ENCODE measurements at places on chromosomes 13 and 19.

DNA sequence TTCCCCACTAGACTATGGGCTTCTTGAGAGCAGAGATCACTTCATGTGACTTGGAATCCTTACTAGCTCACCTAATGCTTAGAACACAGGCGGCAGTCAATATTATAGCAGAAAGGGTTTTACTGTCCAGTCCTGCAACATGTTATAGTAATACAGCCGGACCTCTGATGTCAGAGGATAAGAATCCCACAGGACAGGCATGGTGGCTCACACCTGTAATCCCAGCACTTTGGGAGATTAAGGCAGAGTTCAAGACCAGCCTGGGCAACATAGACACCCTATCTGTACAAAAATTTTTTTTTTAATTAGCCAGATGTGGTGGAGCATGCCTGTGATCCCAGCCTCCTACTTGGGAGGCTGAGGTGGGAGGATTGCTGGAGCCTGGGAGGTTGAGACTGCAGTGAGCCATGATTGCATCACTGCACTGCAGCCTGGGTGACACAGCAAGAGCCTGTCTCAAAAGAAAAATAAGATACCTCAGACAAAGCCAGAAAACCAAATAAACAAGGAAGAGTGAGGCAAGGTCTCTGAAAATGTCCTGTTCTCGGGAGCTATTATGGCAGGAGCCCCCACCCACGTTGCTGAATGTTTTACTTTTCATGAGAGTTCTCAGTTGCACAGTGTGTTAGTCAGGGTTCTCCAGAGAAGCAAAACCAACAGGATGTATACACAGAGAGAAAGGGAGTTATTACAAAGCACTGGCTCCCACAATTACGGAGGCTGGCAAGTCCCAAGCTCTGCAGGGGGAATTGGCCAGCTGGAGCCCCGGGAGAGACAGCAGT lies 100.8 kb downstream of the UBL3 start:
- DNase-seq = no peak

- DNase-seq = no peak
Observed at GRCh38 chr13:27396252-27396846, 28.1 kb upstream of the GTF3A start.

GRCh38 chr13:107124129-107124718 lies 556.3 kb upstream of the ARGLU1 start:
- no peak for DNase-seq

- DNase-seq = no peak
Observed at GRCh38 chr13:113802761-113803160, 43.7 kb downstream of the TMEM255B start.

GRCh38 chr19:5719274-5719960 lies 529 bp downstream of the LONP1 start:
- DNase-seq = no peak

DNA sequence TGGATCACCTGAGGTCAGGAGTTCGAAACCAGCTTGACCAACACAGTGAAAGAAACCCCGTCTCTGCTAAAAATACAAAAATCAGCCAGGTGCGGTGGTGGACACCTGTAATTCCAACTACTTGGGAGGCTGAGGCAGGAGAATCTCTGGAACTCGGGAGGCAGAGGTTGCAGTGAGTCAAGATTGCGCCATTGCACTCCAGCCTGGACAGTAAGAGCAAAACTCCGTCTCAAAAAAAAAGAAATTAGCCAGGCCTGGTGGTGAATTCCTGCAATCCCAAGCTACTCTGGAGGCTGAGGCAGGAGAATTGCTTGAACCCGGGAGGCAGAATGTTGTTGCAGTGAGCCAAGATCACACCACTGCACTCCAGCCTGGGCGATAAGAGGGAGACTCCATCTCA lies 12.2 kb upstream of the FBXW9 start:
- no peak for DNase-seq

DNA sequence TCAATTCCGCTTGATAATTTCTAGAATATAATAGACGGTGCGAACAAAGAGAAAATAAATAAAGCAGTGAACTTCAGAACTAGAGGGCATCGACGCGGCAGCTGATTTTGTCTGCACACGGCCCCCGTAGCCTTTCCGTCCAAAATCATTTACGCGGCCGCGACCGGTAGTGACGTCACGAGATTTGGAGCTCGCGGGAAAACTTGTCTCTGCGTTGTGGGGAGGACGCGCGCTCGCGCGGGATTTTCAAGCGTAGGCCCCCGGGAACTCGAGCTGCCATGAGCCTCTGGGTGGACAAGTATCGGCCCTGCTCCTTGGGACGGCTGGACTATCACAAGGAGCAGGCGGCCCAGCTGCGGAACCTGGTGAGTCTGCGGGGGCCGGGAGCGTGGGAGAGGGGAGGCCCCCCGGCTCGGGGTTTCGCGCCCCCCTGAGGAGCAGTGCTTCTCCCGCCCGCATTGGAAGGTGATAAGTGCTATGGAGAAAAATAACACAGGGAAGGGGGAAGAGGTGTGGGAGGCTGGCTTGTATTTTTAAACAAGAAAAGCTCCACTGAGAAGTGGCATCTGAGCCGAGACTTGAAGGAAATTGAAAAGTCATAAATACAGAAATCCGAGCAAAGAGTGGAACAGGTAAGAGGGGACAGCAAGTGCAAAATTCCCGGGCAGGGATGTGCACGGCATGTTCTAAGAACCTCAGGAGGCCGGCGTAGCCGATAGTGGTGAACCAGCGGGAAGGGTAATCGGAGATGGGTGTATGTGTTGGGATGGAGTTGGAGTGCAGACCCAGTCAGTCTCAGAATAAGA lies at the start of gene RFC3:
Gene RFC3 (plus strand): TSS at position 249 of the 806 bp plus-strand sequence. CDS start 30 bp downstream, at position 279.
- DNase-seq = peak; percentile 79

DNA sequence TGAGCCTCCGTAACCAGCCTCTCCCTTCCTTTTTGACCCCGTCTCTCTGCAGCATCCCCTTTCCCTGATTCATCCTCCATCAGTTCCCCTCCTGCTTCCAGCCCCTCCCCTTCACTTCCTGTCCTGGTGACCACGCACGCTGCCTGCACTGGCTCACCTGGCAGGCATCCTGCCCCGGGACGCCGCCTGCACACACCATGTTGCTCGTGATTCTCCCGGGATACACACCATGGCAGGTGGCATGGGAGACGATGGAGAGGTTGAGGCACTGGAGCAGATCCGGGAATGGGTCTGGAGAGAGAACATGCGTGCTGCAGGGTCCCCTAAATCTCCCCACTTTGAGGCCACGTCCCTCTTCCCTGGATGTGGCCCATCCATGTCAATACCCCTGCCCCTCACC lies 4.2 kb downstream of the KLK12 start:
- DNase-seq = no peak

GRCh38 chr13:83780227-83780626 lies 102.0 kb downstream of the SLITRK1 start:
- no peak for DNase-seq

DNA sequence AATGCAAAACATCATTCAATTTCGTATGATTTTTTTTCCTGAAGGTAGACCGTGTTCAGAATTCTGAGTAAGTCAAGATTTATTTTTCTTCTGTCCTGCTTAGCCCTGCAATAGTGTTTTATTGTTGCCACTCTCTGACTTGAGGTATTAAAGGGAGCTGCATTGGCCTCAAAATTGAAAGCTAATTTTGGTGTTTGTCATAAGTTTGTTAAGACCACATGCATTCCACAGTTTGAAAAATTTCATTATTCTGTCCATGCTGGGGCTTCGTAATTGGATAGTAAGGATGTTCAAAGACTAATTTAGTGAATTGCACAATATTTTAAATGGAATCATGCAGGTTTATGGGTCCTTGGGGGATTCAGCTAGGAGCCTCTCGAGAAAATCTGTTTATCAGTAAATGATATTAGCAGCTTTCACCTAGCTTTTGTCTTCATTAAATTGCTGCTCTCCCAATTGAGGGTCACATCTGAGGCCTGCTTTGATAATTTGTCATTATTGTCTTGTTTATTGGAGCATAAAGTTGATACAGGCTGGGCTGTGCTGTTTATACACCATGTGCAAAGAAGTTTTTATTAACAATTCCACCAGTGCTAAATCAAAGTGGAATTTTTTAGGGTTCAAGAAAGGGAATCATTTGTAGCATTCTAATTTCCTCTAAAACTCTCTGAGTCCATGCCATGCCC lies 339.8 kb upstream of the OBI1 start:
- no peak for DNase-seq

DNA sequence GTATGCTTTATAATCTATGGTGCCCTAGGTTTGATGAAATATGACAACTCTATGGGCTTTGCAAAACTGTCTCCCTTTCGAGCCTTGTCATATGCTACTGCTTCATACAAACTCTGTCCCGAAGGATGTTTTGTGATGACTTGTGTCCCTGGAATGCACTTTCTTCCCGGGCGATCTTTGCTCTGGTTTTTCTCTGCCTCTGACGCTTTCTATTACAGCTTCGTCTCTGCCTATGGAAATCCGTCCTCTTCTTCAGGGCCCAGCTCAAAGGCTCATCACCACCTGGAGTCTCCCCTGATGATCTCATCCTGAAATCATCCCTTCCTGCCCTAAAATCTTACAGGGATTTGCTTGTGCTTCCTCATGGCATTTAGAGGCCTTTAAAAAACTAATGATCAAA lies 191.5 kb upstream of the KL start:
- no peak for DNase-seq

GRCh38 chr19:57269515-57270250 lies 10.6 kb upstream of the ZNF460 start:
- no peak for DNase-seq

DNA sequence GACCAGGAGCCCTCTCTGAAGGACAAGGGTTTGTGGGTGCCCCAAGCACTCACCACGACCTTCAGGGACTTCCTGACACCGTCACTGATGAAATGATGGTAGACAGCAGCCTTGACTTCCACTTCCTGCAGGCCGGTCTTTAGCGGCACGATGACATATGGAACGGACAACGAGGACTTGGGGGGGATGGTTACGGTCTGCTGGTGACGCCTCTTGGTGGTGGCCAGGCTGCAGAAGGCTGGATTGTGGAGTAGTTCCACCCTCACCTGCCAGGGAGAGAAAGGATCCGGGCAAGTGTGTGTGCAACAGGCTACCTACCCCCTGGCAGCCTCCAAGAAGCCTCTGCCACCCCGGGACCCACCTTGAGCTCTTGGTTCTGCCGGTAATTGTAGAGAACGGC lies 23.2 kb downstream of the C3 start:
- DNase-seq = no peak

DNA sequence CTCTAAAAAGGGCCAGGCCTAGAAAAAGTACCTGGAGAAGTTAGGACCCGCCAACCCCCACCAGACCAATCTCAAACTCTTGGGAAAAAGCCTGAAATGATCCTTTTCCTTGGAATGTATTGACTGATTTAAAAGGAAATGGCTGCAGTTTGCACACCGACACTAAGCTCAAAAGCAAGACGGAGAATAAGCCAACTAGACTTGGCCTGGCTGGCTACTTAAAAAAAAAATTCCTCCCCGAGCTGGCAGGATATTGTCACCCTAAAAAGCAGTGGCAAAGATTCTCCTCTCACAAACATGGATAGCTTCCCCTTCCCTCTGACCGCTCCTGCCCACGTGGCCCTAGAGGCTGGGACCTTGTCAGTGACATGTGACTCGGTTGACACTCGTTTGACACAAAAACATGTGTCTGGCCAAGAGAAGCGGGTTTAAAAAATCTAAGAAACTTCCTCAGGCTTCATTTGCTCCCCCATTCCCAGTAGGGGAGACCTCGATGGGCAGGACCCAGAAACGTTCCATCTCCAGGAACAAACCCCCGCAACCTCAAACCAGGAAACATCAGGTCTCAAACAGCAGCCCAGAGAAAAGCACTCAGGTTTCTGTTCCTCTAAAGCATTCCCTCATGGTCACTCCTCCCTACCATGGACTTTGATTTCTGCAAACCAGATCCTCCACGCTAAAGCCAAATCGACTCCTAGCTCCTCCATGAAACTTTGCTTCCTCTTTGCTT lies 1.3 kb downstream of the RFX1 start:
- peak; percentile 29 for DNase-seq

DNA sequence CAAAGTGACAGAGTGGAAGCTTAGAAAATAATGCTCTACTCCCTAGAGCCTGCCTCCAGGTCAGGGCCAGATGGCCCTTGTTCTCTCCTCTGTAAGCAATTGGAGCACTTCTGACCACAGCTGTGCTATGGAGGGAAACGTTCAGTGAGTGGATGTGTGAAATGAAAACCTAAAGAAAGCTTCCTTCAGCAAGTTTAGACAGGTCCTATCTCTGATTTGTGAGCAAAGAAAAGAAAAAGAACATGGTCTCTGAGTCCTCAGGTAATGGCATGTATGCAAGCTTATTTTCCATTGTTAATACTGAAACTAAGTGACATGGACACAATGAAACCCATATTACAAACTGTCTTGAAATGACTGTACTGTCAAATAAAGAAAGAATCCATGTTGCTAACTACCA lies 1486.8 kb downstream of the EFNB2 start:
- no peak for DNase-seq

GRCh38 chr19:43574424-43575155 lies 737 bp downstream of the XRCC1 start:
- no peak for DNase-seq

DNA sequence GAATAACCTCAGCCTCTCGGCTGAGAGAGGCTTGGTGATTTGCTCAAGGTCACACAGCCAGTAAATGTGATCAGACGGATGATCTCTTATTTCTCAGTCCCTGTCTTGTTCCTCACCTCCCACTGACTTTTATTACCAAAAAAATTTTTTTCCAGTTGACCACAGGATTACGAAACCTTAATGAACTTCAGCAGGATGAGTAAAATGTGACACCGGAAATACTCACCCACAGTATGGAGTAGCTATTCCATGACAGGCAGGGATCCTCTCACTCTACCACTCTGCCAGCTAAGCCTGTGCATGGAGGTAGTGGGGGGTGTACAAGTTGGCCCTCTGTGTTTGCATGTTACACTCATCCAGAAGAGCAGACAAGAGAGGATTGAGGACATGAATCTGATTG lies 916.4 kb downstream of the UQCRFS1 start:
- DNase-seq = no peak

DNA sequence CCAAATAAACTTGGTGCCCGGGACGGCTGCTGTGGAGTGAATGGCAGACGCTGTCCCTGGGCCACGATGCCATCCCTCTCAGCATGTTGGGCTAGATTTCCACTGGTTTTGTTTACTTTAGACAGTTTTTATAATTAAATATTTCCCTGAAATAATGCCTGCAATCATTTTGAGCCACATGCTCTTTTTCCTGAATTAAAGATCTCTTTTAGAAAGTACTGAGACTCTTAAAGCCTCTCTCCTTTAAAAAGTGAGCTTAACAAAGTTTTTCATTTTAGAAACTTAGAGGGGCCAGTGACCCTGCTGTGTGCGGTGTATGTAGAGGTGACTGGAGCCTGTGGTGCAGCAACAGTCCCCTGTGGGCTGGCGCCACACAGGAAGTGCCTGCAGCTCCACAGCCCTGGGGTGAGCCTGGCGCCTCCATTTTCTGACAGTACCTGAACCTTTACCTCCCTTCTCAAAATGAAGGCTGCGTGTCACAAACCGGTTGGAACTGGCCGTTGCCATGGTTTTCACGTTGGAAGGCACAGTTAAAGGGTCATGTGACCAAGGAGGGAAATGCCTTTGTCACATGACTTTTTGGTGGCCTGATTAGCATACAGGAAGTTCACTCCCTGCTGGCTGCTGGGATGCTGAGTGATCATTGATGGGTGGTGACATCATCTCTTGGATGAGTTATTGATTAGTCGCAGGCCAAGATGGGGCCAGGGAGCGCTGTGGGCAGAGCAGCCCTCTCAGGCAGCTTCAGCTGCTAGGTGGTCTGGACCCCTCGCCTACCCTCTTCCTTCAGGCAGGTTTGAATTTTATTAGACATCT lies 26.3 kb downstream of the TSSK6 start:
- DNase-seq = no peak

- DNase-seq = no peak
Observed at GRCh38 chr13:110123041-110123809, 183.7 kb downstream of the COL4A1 start.

- no peak for DNase-seq
Observed at GRCh38 chr13:95136638-95137037, 164.6 kb downstream of the ABCC4 start.

All from amygdala (tissue), 56 donors.